ENCODE measurements at places on chromosomes 3 and 15. TPM values are rescaled to one million over a fixed set of nuclear protein-coding genes. Genes with fewer than 3 reads are reported as not detected.

- DNase-seq: no peak
- no peak overlapping the region for H3K4me3 ChIP-seq
Observed at GRCh38 chr15:95715906-95716656, 614.4 kb upstream of the NR2F2 start.

Gene TOMM70
- total RNA-seq: 44.9 TPM

DNA sequence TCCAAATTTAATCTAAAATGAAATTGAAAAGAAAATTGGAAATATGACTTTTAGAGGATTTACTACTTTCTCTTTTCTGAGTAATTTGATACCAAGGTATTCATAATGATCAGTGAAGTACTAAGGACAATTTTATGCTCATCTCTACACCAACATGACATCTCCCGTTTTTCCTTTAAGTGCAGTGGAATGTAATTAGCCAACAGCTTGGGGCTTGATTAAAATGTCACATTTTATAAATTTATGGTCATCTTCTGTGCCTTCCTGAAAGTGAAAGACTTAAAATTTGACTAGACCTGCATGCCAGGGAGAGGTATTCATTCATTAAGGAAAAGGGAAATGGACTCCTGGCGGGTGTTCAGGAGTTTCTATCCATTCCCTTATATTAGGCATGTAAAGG lies 228.2 kb upstream of the CNTN3 start:
- no peak overlapping the region for H3K4me3 ChIP-seq
- no peak for DNase-seq
- no peak overlapping the region for H3K27ac ChIP-seq
- H3K36me3 ChIP-seq: no peaks in the 10 kb centered on the region
- no peaks in the 10 kb centered on the region for H3K27me3 ChIP-seq

DNA sequence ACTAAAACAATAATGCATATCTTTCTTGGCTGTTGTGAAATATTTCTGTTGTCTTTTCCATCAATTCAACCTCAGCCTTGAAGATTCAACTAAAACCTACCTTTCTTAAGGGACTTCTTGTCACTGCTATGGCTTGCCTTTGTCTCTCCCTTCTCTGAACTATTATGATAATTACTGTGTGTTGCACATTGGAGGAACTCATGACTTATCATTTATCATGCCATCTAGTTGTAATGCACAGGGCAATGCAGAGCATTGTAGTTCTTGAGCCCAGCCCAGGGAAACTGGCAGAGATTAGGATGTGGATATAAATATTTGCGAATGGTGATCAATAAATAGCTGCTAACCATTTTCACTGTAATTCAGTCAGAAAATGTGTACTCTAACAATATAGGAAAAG lies 427.1 kb upstream of the FRG2C start:
- DNase-seq: no peak
- peaks cover 3% of the 10 kb centered on the region for H3K27me3 ChIP-seq
- no peak overlapping the region for H3K4me3 ChIP-seq
- H3K36me3 ChIP-seq: no peaks in the 10 kb centered on the region
- no peak overlapping the region for H3K27ac ChIP-seq

DNA sequence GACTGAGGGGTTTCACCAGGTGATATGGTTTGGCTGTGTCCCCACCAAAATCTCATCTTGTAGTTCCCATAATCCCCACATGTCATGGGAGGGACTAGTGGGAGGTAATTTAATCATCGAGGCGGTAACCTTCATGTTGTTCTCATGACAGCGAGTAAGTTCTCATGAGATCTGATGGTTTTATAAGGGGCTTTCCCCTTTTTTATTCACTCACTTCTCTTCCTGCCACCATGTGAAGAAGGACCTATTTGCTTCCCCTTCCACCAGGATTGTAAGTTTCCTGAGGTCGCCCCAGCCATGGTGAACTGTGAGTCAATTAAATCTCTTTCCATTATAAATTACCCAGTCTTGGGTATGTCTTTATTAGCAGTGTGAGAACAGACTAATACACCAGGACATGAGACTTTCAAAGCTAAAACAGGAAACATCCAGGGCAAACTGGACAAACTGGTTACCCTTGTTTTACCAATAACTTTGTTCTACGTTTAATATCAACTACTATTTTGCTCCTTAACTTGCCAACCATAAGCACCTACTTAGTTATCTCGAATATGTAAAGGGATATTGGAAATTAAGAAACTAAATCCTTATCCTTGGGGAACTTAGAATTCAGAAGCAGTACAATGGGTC lies 98.2 kb downstream of the MYH15 start:
- peaks cover 12% of the 10 kb centered on the region for H3K4me1 ChIP-seq
- no peak overlapping the region for H3K4me3 ChIP-seq
- H3K36me3 ChIP-seq: no peaks in the 10 kb centered on the region

- H3K4me1 ChIP-seq: peaks cover 22% of the 10 kb centered on the region
- H3K36me3 ChIP-seq: peaks cover 42% of the 10 kb centered on the region
- DNase-seq: no peak
Observed at GRCh38 chr15:50655555-50655954, 31.0 kb downstream of the TRPM7 start.

DNA sequence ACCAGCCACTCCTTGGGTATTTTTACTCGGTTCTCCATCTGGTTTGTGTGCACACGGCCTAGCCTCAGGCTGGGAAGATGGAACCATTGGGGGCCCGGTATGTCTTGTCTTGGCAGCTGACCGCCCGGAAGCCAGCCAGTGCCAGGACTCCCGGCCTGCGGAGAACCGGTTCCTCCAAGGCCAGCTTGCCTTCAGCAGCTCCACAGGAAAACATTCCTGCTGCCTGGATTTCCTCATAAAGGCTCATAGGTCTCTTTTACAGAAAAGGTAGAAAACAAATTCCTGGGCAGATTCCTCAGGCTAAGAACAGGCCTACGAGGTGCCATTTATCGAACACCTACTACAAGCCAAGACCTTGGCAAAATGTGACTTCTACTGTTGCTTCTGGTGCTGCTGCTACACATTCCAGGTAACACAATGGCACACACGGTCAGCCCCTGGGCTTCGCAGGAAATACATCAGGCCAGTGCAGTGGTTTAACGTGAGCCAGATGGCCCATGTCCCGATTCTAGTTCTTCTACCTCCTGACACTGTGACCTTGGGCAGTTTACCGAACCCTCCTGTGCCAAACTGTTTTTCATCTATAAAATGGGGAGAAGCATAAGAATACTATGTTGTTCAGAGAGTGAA lies 141.8 kb downstream of the OPA1 start:
- H3K27me3 ChIP-seq: peaks cover 4% of the 10 kb centered on the region
- H3K36me3 ChIP-seq: no peaks in the 10 kb centered on the region
- no peak for DNase-seq

GRCh38 chr15:37220949-37221670 lies 120.8 kb upstream of the MEIS2 start:
- no peak overlapping the region for H3K4me3 ChIP-seq
- no peak overlapping the region for H3K27ac ChIP-seq

GRCh38 chr15:39792025-39792843 lies 9.6 kb upstream of the FSIP1 start:
- no peaks in the 10 kb centered on the region for H3K36me3 ChIP-seq
- no peak for DNase-seq
- H3K4me3 ChIP-seq: no peak overlapping the region

DNA sequence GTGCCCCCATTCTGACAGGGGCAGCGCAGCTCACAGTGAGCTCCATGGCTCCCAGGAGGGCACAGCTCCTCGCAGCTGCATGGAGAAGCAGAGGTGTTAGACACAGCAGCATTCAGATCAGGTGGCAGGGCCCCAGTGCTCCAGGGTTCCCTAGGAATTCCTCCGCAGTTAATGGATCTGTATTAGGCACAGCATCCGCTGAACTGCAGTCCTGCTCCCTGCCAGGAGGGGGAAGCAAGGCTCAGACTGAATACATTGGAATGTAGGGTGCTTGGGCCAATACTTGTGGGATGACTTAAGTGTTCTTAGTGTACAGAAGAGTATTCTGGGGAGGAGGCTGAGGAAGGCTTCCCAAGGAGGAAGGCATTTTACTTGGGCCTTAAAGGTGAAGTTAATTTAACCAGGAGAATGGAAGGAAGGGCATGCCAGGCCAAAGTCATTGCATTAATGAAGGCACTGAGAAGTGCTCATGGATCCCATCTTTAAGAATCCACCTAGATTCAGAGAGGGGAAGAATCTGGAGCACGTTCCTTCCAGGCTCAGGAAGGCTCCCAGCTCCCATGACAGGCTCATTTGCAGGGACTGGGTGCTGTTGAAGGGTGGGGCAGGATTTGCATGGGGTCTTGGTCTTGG lies 111.6 kb downstream of the RAB11A start:
- no peak overlapping the region for H3K4me3 ChIP-seq
- no peaks in the 10 kb centered on the region for H3K36me3 ChIP-seq
- H3K4me1 ChIP-seq: peaks cover 7% of the 10 kb centered on the region
- peaks cover 26% of the 10 kb centered on the region for H3K27me3 ChIP-seq
- H3K27ac ChIP-seq: no peak overlapping the region
- peak; percentile 38 for DNase-seq

Gene LINGO1
- total RNA-seq: not detected

GRCh38 chr15:79610021-79610420 lies 177.9 kb downstream of the MINAR1 start:
- DNase-seq: no peak
- no peaks in the 10 kb centered on the region for H3K36me3 ChIP-seq
- no peak overlapping the region for H3K27ac ChIP-seq
- H3K27me3 ChIP-seq: peaks cover 3% of the 10 kb centered on the region
- no peaks in the 10 kb centered on the region for H3K4me1 ChIP-seq

DNA sequence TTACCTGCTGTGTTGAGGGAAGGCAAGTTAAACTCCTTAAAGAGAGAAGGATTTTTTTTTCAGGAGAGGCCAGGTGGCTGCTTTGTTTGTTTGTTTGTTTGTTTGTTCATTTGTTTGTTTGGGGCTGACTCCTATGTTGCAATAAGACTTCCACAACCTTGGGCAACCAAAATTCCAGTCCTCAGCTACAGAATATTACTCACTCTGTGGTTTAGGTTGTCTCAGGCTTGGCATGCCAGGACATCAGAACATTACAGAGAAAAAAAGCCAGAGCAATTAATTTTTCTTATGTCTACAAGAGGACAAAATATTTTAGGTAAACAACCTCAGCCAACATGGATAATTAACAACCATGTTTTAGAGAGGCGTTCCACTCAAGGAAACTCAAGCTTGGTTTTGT lies 156.7 kb upstream of the ATP11B start:
- no peaks in the 10 kb centered on the region for H3K4me1 ChIP-seq
- no peak for DNase-seq
- no peak overlapping the region for H3K4me3 ChIP-seq
- H3K27me3 ChIP-seq: peaks cover 10% of the 10 kb centered on the region

GRCh38 chr15:99564221-99565048 lies 1.3 kb upstream of the MEF2A start:
- H3K27ac ChIP-seq: peak overlapping the region; percentile 34
- H3K27me3 ChIP-seq: no peaks in the 10 kb centered on the region
- peak overlapping the region; percentile 33 for H3K4me3 ChIP-seq
- peaks cover 6% of the 10 kb centered on the region for H3K36me3 ChIP-seq
- no peak for DNase-seq

Gene STRIT1
- not detected for total RNA-seq

GRCh38 chr3:151631946-151632345 lies 101.8 kb upstream of the AADACL2 start:
- no peak for DNase-seq
- H3K4me1 ChIP-seq: no peaks in the 10 kb centered on the region
- no peak overlapping the region for H3K27ac ChIP-seq

DNA sequence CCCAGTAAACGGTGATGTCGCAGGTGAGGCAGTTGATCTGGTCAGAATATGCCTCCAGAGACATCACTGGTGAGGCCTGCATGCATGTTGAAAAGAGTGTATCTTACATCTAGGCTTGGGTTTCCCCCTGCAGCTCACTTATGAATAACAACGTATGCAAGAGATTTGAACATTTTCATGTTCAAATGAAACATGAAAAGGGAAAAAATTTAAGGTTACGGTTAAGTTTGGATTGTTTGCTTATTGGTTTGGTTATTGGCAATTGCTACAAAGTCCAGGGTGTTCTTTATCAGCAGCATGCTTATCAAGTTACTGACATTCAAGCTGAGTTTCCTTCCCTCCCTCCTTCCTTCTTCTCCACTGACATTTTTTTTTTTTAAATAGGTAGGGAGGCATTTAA lies 123.2 kb downstream of the IGF1R start:
- H3K27ac ChIP-seq: no peak overlapping the region
- DNase-seq: no peak
- H3K36me3 ChIP-seq: no peaks in the 10 kb centered on the region
- no peak overlapping the region for H3K4me3 ChIP-seq

DNA sequence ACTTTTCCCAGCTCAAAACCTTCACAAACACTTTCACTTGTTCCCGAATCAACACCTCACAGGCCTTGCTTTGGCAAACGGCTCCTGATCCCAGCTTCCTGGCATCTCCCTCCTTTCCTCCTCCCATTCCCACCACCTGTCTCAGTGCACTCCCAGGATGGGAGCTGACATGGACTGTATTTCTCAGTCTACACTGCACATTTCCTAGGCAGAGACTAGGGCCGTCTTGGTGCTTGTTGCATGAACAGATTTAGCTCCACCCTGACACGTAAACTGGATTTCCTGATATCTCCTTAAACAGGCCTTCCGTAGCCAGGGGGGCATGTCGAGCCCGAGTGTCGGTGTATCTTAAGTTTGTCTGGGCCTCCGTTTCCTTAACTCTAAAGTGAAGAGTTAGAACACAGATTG lies 790 bp upstream of the WHAMM start:
- peaks cover 34% of the 10 kb centered on the region for H3K4me1 ChIP-seq
- H3K4me3 ChIP-seq: peak overlapping the region; percentile 16
- DNase-seq: no peak
- peaks cover 10% of the 10 kb centered on the region for H3K36me3 ChIP-seq
- H3K27me3 ChIP-seq: no peaks in the 10 kb centered on the region

DNA sequence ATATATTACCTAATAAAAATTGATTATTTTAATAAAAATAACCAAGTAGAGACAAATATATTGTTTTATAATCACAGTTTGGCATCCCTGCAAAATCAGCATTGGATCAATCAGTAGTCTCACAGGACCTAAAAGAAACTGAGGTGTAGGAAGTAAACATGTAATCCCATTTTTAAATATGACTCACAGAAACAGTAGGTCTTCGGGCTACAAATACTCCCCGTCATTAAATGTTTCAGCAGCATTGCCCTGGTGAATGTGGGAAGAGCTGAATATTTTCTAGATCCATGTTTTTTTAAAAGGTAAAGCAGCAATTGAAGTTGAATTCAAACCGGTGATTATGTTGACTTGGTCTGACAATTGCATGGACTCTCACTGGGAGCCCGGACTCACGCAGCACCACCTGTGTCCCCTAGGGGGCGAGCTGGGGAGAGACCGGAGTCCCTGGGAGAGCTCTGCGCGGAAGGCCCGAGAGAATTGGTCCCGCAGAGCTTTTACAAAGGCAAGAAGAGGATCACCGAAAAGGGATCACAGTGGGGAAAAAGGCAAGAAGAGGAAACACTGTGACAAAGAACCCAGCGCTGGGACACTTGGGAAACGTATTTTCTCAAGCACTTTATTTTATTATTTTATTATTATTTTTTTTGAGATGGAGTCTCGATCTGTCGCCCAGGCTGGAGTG lies 17.2 kb upstream of the USP3 start:
- peak overlapping the region; percentile 56 for H3K4me3 ChIP-seq
- H3K27me3 ChIP-seq: no peaks in the 10 kb centered on the region
- H3K4me1 ChIP-seq: peaks cover 62% of the 10 kb centered on the region
- no peaks in the 10 kb centered on the region for H3K36me3 ChIP-seq
- peak overlapping the region; percentile 49 for H3K27ac ChIP-seq

Gene ADAMTS7
- total RNA-seq: 0.10 TPM
